ENCODE measurements at places on chromosomes 6 and 20.

DNA sequence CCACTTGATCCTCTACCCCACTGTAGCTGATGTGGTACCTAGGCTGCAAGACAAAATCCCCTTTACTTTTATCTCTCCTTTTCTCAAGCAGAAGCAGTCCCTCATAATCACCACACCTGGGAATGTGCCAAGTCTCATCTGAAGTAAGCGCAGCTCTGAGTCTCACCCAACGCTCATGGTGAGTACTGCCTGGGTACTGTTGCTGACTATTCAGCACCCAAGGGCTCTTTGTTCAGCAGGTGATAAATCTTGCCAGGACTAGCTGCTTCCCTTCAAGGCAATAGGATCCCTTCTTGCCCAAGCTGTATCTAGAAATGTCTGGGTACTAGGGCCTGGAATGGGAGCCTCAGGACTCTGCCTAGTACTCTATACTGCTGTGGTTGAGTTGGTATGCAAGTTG lies 70.9 kb downstream of the GCLC start:
- no peak for DNase-seq

- DNase-seq = no peak
Measured at GRCh38 chr20:62716941-62717310, 8.3 kb downstream of the NTSR1 start.

- DNase-seq = no peak
Measured at GRCh38 chr6:91786474-91787184, 1199.8 kb upstream of the MAP3K7 start.

GRCh38 chr6:136173519-136174507 lies 76.3 kb downstream of the MTFR2 start:
- DNase-seq = no peak
